Activated CD4-positive, alpha-beta T cell treated with anti-CD3 and anti-CD28 coated beads, Interleukin-10, Interleukin-2, amounts not matched to agents 100 ng/mL and 50 ng/mL, durations not matched to agents 16 hours and 8 hours (primary cell): ENCODE measurements at places on chromosomes 5 and 9.
A peak's percentile ranks its signal among the peaks of the same experiment; 100 is the strongest.

DNA sequence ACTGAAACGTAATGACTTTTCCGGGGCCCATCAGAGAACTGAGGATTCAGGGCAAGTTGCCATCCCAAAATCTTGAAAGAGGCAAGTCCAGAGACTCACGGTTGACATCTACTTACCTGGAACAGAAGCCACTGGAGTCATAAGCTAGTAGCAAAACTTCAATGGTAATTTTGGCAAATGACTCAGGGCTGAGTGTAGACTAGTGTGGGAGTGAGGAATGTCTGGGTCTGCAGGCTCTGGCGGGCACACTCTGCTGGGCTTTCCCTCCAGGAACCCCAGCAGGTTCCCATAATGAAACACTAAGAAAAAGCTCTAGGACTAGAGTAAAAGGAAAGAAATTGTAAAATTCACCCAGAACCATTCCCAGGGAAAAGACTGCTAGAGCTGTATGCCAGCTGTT lies 122.9 kb upstream of the NFIL3 start:
- DNase-seq = no peak

DNA sequence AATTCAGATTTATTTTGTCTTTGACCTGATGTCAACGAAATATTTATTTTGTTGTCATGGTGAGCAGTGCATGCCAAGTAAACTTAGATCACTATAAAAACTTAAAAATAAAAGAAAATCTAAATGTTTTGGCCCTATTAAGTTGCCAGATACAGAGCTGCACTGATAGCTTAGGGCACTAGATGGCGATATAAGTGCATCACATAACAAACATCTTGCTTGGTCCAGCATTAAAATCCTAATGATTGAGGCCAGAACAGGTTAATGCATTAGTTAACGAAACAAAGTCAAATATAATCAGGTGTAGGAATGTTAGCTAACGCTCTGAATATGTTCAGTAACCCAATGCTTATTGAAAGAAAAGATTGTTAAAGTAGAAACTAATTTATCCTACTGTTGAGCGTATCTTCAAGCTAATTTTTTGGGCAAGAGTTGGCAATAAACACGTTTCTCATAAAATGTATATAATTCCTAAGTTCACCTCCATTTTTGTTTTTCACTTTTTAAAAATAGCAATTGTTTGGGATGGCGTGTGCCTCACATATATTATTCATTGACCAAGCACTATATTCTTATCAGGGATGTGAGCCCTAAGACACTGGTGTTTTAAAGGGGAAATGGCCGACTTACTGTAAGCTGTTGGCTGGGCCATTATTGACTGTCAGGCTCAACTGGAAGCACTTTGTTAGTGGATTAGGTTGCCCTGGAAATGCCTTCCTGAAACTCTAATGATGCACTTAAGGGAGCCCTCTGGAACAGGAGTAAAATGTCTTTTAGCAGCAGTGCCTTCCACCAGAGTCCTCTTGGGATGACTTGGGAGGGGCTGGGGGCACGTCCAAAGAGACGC lies 33.3 kb downstream of the KCTD16 start:
- peak; percentile 57 for DNase-seq

- no peak for DNase-seq
These were observed 348.5 kb downstream of the BNC2 start for GRCh38 chr9:16521868-16522411.

DNA sequence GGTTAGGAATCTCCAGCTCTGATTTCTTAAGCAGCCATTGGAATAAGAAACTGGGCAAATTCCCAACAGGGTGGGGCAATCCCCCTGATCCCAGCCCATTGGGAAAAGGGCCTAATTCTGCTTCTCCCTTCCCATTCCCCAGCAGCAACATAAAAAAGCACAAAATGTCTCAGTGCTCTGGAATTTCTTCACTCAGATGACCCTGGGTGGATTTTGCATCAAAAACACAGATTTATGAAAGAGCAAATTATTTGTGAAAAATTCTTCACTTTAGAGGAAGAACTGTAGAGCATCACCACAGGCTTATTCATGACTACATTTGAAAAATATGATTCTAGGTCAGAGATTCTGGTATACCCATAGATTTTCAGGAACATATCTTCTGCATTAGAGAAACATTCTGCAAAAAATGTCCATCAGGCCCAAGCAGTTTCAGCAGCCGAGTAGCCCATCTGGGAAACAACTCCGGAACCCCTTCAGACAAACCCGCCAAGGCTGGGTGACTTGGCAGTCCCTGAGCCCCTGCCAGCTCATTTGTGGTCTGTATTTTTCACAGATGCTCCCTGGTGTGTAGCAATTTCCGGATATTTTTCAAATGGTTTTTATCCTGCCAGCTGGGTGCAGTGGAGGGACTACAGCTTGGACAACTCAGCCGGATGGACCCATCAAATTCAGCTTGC lies 102.1 kb upstream of the RANBP3L start:
- DNase-seq = no peak
